ENCODE measurements at places on chromosomes 5 and 9.

- no peak for DNase-seq
Observed at GRCh38 chr9:116000748-116001329, 152.8 kb upstream of the PAPPA start.

DNA sequence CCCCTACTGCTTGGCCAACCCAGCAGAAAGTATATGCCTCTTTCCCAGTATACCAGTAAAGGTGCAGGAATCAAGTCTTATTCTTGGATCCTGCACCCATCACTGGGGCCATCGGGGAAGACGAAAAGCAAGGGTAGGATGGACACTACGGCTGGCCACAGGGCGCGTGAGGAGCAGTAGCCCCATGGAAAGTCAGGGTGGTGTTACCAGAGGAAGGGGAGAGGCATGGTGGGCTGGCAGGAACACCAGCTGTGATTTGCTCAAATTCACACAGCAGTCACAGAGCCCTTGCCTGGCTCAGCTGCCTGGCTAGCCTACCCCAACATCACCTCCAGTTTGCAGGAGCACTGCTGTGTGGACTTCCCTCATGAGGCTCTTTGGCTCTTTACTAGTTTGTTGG lies 34.5 kb upstream of the SAP30L start:
- DNase-seq: no peak

- no peak for DNase-seq
Observed at GRCh38 chr9:86706391-86706790, 240.9 kb downstream of the GAS1 start.

- DNase-seq: no peak
Observed at GRCh38 chr9:91858213-91859030, 91.6 kb downstream of the ROR2 start.

DNA sequence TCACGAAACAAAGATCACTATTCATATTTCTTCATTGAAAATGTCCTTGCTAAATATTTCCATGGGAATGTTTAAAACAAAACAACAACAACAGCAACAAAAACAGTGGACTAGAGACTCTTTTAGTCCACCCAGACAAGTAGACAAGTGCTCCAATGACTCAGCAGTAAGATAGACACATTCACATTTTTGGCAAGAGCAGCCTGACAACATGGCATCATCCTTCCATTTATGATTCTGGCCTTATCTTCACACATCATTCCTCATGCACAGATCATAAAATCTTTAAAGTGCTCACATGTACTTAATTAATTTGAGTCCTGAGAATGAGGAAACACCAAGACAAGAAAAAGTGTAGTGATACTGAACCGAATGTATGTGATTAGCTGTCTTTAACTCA lies 132.6 kb upstream of the PDE4D start:
- DNase-seq: peak; percentile 1

DNA sequence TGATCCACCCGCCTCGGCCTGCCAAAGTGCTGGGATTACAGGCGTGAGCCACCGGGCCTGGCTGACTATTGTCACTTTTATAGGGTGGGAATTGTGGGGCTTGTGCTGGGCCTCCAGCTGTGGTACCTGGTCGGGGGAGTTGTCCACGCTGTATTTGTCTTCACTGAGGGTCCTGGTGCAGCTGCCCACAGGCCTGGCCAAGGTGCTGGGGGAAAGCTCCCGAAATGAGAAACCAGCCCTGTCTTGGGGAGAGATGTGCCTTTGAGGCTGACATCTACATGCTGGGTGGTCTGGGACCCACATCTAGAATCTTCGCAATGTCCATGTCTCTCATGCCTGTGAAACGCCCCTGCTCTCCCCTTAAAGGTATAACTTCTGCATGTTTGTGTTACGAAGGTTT lies 2.6 kb downstream of the EXOC3 start:
- no peak for DNase-seq

DNA sequence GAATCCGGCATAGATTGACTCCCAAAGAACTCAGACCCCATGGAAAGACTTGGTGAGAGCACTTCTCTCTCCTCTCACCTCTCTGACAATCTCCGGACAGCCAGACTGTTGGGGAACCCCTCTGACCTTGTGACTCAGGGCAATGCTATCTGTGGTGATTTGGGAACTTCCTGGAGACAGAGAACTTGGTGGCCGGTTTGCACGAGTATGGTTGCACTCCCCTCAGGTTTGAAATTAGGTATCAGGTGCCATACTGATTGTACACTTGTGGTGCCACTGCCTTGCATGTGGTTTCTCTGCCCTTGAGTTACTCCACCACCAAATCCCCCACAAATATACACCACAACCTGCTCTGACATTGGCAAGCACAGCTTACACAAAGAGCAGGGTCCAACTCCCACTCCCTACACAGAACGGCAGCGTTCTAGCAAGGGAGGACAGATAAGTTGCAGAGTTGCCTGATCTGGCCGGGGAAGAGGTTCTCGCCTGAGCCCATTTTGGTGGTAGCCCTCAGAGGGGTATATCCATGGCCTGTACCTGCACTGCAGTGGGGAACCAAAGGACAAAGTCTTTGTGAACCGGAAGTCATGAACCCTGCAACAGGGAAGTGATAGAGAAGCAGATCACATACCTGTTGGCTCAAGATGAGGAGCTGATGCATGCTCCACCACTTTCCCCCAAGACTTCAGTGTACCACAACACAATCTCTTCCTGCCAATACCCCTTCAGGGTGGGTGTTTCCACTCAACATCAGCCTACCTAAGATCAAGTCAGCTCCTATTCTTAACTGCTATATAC lies 255.1 kb downstream of the MCTP1 start:
- no peak for DNase-seq

DNA sequence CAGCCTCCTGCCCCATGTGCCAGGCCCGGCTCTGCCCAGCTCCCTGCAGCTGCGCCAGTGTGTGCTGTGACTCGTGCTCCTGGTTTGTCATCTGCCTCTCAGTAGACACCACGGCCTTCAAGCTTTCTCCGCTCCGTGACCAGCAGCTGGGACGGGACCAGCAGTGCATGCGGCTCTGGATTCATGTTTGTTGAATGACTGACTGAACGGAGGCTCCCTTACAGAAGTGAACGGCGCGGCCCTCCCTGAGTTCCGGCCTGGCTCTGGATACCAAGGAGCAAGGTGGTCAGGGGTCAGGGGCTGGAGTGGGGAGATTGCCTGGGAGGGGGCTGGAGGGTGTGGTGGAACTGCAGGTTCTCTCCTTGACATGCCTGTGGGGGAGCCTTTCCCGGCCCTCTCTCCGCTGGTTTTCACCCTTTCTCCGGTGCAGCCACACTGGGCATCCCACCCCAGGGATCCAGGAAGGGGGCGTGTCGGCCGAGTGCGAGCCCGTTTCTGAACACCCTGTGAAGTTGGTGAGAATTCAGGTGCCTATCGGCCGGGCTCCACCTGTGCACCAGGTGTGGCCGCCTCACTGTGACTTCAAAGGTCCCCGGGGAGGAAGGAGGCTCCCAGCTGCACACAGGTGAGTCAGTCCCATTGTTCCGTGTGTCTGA lies 11.1 kb upstream of the CEP72 start:
- no peak for DNase-seq

- no peak for DNase-seq
Observed at GRCh38 chr9:131703697-131704096, 36.2 kb downstream of the RAPGEF1 start.

DNA sequence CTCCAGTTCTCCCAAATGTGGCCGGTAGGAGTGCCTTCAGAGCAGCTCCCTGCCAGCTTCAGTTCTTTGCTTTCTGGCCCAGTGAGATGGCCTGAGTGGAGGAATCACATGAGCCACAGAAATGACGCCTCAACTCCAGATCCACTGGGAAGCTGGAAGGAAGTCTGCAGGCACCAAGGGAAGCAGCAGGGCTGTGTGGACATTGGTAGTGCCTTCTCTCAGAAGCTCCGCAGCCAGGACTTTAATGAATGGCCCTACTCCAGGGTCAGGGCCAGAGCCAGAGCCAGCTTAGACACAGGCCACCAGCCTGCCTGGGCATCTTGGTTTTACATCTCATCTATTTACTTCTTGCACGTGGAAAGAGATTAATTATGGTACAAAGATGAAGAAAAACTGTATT lies 12.0 kb upstream of the PSMB7 start:
- DNase-seq: no peak

DNA sequence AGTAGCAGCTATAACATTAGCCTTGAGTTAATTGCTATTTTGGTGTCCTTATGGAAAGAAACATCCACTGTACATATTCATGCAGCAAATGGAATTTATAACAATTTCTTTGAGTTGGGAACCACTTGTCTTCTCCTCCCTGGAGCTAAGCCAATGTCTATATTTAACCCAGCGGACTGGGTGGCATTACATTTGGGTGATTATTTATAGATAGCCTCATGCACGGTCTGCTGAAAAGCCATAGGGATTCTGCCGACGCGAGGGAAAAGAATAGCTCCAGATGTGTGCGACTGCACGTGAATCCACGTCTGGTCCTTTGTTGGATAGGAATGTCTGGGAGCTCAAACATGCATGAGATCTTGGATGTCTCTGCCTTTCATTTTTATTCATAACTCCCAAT lies 157.5 kb upstream of the BRINP1 start:
- no peak for DNase-seq

All from COLO829 (cell line).